ENCODE measurements at places on chromosomes 6 and 20.

GRCh38 chr6:166647896-166648295 lies 20.8 kb upstream of the RPS6KA2 start:
- no peak for DNase-seq

- DNase-seq: no peak
Observed at GRCh38 chr6:169370054-169370453, 116.4 kb upstream of the THBS2 start.

GRCh38 chr6:34656378-34657036 lies 40.1 kb downstream of the ILRUN start:
- no peak for DNase-seq

DNA sequence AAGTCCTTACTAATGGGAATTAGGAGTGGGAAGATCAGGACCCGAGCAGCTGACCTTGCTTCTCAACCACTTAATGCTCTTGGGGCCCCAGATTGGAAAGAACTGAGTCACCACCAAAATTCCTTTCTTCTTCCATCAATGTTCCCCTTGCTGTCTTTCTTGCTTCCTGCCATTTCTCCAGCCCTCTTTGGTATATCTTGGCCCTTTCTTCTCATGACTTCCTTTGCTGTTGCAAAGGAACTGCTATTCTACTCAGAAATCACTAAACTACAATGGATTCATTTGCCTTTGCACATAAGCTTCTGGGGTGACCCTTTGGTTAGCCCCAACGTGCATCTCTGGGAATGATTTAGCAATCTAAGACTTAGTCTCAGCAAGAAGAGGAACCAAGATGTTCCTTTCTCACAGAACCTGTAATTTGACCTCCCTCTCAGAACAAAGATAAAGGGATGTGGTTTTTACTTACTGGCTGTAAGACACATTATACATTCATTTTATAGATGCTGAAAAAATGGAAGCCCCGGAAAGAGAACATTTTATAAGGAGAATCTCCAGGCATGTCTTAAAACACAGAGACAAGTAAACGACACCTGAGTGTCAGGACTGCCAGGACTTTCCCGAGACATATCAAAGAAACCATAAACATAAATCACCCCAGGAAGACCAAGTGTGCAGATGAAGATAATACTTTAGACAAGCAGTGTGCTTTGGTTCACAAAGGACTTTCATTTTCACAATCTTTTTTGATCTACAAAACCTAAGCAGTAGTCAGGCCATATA lies 99.0 kb upstream of the TNFAIP3 start:
- no peak for DNase-seq

GRCh38 chr20:24378661-24379483 lies 90.6 kb upstream of the SYNDIG1 start:
- no peak for DNase-seq

DNA sequence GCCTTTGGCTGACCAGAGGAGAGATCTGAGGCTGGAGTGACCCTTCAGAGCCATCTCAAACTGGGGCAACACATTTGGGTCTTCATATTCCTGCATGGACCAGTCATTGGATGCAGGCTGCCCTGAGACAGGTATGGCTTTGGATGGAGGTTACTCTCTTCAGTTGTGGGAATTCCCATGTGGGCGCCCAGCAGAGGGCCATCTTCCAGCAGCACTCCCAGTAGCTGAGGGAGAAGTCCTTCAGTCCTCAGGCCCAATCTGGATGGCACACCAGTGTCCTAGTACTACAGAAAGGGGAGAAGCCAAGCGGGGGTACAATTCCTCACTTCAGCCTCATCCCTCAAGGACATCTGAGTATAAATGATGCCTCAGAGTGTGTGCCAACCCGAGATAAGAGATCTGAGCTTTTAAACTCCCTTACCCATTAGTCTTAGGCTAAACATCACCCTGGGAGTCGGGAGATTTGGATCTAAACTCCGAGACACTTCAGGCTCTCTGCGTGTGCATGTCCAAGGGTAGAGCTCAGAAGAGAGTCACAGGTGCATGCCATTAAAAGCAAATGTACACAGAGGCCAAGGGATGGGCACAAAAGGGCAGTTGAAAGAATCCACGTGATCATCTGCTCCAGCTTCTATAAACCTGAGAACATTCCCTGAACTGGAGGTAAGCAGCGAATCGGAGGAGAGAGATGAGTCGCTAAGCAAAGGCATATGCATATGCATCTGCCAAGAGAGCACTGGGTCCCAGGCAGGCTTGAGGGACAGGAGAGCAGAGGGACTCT lies 204.6 kb downstream of the CD83 start:
- no peak for DNase-seq

- no peak for DNase-seq
Observed at GRCh38 chr6:29146179-29146578, 24.5 kb upstream of the OR2J2 start.

GRCh38 chr20:45934046-45934585 lies 367 bp upstream of the PCIF1 start:
- DNase-seq: peak; percentile 66

GRCh38 chr6:137237413-137238170 lies 18.4 kb upstream of the IFNGR1 start:
- DNase-seq: no peak

DNA sequence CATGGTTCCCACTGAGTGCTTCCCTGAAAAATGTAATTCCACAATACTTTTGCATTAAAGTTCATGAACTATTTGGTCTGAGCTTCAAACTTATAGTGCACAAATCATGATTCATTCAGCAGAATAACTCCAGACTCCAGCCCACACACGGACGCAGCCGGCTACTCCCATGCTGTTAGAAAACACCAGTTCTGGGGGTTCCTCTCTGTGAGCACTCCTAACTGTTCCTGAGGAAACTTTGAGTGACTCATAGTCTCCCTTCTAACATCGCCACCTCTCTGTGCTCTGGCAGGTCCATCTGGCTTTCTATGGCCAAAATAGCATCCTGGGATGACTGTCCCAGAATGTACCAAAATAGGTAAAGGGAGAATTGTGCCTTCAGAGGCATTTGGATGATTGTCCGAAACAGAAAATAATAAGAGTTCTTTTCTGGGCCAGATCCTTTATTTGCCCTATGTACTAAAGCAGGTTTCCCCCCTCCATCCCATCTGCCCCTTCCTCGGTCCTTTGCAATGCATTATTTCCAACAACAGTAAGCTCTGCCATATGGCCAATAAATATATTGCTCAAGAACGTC lies 32.3 kb upstream of the LY86 start:
- peak; percentile 24 for DNase-seq

- no peak for DNase-seq
Observed at GRCh38 chr20:33681728-33682353, 4.3 kb downstream of the E2F1 start.

- DNase-seq: no peak
Observed at GRCh38 chr6:12442455-12442854, 152.3 kb downstream of the EDN1 start.

DNA sequence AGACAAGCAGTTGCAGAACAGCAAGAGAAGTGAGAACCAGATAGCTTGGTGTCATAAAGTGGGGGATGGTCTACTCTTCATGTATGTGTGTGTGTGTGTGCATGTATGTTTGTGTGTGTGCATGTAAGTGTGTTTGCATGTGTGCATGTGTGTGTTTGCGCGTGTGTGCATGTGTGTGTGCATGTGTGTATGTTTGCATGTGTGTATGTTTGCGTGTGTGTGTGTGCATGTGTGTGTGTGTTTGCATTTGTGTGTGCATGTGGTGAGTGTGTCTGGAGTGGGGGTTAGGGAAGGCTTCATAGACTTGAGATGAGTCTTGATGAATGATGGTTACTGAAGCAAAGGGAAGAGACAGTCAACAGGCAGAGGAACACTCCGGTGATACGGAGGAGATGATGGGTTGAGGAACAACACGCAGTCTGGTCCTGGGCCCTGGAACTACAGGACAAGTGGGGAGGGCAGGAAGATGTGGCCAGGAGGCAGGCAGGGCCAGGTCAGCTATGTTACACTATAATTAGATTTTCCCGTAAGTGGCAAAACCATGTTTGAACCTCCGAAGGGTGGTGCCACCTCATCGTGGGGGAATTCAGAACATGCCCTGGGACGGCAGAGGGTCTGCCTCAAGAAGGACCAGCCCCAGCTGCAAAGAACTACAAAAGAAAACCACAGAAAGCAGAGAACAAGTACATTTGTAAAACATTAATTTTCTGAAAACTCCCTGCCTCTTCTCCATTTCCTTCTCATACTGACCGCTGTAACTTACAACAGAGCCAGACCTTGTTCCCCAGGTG lies 38.7 kb upstream of the PDE10A start:
- DNase-seq: no peak

DNA sequence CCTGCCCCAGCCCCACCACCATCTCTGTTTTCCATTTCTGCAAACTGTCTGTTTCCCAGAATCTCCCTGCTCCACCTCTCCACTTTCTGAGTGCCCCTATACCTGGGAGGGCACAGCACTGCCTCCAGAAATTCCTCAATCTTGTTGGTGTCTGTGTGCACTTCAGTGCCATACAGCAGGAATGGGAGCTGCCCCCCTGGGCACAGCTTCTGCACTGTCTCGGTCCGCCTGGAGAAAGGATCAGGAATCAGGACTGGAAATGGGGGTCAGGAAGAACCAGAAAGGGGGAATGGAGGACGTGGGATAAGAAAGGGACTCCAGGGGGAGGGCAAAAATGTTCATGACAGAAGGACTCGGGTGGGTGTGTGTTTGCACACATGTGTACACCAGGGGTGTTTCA lies 2.6 kb downstream of the CLIC1 start:
- DNase-seq: no peak
